Memory B cell (primary cell): ENCODE measurements at places on chromosomes 2 and 18.

DNA sequence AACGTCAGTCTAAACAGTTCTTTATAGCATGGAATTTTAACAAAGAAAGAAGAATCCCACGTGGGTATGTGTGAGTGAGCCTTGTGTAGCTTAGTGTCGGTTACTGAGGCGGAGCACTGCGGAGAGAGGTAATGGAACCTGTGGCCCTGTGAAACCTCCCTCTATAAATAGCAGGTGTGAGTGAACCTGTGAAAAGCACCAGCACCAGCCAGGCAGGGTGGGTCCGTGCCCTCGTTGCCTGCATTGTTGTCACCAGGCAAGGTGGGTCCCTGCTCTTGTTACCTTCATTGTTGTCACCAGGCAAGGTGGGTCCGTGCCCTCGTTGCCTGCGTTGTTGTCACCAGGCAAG lies 4.7 kb downstream of the CTDP1 start:
- DNase-seq, result no peak

- no peak for DNase-seq
Measured at GRCh38 chr18:46748466-46748865, 8.4 kb downstream of the ST8SIA5 start.

- DNase-seq, result no peak
Measured at GRCh38 chr18:80210312-80211083, 36.8 kb downstream of the PARD6G start.

DNA sequence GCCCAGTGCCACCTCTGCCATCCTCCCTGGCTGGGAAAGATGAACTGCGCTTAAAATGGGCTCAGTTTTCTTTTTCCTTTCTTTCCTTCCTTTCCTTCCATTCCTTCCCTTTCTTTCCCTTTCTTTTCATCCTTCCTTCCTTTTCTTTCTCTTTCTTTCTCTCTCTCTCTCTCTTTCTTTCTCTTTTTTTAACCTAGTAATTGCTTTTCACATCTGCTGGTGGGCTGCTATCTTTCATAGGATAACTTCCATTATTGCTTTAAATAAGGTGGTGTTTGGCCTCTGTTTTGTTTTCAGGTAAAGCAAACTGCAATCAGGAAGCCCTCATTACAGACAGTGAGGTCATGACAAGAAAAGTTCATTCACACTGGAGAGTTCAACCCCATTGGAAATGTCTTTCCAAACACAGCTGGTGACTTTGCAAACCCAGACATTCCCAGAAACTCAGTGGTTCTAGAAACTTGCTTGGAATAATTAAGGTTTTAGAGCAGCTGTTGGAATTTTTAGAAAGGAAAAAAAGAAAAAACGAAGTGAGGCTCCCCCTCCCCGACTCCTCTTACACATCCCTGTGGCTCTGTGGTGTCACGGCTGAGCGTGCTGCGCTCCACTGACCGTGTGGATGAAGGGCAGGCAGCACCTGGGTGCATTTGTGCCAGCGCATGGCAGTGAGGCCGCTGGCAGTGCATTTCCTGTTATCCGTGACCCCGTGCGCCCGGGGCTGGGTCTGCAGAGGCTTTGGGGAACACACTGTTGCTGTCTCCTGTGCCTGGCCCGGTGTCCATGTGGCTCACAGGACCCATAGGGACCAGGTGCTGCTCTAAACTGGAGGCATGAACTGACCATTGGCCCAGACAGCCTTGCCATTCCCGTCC lies 76.9 kb downstream of the MBP start:
- no peak for DNase-seq

DNA sequence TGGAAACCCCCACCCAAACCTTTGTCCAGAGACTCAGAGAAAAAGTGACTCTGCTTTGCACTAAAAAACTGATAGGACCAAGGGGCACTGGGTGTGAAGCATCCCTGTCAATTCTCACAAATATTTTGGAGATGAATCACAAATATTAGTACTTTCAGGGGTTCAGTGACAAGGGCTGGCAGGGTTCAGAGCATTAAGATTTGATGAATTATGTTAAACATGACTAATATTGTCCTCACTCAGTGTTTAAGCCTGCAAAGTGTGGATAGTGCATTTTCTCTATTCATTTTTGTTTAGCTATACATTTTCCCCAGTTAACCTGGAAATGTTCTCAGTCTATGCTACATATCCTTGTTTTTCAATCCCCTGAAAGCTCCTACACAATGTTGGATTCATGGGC lies 65.3 kb upstream of the CCDC68 start:
- no peak for DNase-seq

GRCh38 chr2:137316075-137316474 lies 550.7 kb downstream of the THSD7B start:
- no peak for DNase-seq

DNA sequence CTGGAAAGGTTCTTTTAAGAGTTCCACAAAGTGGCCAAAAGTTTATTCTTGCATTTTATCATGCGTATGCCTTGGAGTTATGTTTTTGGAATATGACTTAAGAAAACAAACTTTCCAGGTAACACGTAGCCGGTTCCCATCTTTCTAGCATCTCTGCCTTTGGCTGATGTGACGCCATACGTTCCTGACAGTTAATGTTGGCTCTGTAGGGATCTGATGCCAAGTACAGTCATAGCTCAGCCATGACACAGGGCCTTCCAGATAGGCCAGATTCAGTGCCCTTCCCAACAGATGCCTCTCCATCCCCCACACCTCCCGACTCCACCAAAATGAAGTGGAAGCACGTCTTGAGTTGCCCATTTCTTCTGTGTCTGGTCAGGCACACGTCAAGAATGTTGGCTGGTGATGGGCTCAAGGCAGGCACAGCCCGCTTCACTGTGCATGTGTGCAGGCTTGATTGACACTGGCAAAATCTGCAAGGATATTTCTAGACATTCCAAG lies 51.0 kb upstream of the THOC1 start:
- DNase-seq, result no peak

GRCh38 chr2:155841442-155841841 lies 491.1 kb downstream of the NR4A2 start:
- no peak for DNase-seq

GRCh38 chr2:239192456-239192855 lies 208.4 kb downstream of the HDAC4 start:
- DNase-seq, result no peak

DNA sequence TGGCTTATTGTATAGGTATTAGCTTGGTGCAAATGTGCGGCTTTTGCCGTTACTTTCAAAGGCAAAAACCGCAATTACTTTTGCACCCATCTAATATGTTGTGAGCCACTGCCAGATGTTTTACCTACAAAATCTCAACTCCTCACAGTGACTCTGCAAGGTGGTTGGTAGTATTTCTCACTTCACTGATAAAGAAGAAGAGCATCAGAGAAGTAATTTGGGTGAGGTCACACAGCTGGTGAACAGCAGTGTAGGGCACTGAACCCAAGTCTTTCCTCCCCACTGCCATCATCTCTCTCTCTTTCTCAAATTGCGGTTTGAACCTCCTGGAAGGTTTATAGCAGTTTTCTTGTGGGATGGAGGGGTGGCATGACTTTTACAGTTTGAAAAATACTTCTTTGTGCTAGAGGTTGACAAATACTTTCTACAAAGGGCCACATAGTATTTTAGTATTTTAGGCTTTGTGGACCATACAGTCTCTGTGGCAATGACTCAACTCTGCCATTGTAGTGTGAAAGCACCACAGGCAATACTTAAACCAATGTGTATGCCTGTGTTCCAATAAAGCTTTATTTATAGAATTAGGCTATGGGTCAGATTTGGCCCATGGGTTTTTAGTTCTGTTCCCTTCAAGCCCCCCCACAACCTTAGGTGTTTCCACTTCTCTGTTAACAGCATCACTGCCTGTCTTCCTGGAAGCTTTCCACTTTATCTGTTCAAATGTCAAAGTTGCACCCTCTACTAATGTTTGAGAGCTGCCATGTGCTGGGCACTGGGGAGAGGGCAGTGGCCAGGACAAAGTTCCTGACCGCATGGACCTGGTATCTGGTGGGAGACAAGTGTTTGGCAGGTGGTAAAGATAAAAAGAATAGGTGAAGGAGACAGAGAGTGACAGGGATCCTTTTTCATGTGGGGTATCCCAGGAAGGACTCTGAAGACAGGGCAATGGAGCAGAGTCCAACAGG lies 30.1 kb downstream of the FHOD3 start:
- DNase-seq, result no peak

- no peak for DNase-seq
Measured at GRCh38 chr2:160351956-160352355, 141.7 kb downstream of the RBMS1 start.

DNA sequence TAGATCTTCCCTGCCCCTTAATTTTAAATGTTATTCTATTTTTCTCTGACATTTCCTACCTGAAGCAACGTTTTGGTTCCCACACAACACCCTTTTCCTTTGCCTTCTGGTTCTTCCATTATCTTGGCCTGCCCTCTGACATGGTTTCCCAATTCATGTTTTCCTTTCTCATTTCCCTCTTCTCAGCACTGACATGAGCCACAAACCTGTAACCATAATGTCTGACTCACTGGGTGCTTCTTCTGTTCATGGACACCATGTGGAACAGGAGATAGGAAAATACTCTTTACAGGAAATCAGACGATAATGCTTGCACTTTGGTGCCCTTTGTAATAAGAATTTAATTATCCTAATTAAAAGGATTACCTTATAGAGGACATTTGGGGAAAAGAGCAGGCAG lies 142.0 kb downstream of the ZEB2 start:
- DNase-seq, result no peak

- no peak for DNase-seq
Measured at GRCh38 chr2:72969706-72970105, 52.4 kb downstream of the EMX1 start.

DNA sequence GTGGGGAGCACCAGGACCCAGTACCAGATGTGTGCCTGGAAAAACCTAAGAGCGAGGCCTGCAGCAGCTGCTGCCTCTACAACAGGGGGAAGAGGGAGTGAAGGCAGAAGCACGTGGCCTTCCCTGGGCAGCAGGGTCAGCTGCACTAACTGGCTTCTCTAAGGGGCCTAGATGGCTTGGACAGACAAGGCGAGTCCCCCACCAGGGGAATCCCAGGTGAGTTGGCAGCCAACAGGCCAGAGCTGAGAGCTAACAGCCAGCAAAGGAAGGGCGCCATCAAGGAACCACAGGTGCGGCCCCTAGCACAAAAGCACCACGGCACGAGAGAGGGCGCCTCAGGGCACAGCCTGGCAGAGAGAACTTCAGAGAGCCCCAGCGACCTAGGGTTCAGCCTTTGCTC lies 19.8 kb upstream of the MAL start:
- no peak for DNase-seq

DNA sequence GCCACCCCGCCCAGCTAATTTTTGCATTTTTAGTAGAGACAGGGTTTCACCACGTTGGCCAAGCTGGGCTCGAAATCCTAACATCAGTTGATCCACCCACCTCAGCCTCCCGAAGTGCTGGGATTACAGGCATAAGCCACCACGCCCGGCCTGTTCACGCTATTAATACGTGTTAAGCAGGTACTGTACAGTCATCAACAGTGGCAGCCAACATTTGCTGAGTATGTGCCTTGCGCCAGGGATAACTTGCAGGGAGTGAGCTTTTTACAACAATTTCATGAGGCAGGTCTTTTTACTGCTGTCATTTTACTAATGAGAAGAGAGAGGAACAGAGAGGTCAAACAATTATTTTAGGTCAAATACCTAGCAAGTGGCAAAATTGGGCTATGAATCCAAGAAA lies 115.2 kb downstream of the AP1S3 start:
- no peak for DNase-seq

GRCh38 chr18:55243857-55244256 lies 284.6 kb upstream of the CCDC68 start:
- no peak for DNase-seq

- DNase-seq, result no peak
Measured at GRCh38 chr18:2236232-2236631, 335.1 kb downstream of the METTL4 start.

- no peak for DNase-seq
Measured at GRCh38 chr2:112529757-112530156, 12.5 kb upstream of the POLR1B start.

GRCh38 chr2:237210763-237211162 lies 125.1 kb downstream of the COPS8 start:
- DNase-seq, result no peak

DNA sequence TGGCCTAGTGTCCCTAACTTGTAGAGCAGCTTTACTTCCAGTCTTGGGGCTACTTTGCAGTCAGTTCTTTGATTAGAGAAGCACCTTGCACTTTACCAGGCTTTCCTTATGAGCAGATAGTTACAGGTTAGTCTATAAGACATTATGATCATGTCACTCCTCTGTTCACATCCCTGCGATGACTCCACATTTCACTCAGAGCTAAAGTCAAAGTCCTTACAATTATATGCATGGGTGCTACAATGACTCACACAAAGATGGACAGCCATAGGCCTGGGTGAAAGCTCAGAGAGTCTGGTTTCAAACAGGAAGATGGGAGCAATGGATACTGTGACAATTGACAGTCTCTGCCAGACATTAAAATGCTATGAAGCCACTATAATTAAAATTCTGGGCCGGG lies 27.1 kb upstream of the SSB start:
- no peak for DNase-seq

- DNase-seq, result no peak
Measured at GRCh38 chr2:60109744-60110143, 443.7 kb downstream of the BCL11A start.

DNA sequence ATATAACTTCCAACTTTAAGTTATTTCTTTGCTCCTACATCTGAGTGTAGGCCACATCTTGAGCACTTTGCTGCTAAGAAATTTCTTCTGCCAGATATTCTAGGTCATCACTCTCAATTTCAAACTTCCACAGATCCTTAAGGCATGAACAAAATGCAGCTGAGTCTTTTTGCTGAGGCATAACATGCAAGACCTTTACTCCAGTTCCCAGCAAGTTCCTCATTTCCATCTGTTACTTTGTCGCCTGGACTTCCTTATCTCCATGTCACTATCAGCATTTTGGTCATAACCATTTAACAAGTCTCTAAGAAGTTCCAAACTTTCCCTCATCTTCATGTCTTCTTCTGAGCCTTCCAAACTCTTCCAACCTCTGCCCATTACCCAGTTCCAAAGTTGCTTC lies 1077.3 kb upstream of the TMEFF2 start:
- DNase-seq, result no peak

DNA sequence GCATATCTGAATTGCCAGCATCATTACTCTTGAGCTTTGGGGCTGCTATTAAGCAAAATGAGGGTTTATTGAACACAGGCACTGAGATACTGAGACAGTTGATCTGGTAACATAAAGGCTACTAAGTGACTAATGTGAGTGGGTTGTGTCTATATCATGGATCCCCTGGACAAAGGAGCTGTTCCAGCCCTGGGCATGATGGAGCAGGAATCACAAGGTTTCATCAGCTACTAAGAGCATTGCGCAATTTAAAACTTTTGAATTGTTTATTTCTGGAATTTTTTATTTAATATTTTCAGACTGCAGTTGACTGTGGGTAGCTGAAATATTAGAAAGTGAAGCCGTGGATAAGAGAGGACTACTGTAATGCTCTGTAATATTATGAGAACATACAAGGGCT lies 73.5 kb downstream of the MGAT5 start:
- no peak for DNase-seq

DNA sequence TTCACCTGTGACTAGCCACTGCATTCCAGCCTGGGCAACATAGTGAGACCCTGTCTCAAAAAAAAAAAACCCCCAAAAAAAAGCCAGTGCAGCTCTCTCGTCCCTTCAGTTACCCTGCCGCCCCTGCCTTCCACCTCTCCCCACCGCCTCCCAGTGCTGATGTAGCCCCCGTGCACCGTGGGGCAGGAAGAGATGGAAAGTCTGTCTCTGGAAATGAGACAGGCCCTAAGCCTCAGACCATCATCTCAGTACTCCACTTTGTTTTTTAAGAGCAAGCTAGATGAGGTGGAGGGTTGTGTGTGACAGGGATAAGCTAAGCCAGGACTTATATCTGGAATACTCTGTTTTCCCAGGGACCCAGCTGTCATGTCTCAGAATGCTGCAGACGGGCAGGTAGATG lies 32.0 kb downstream of the MERTK start:
- no peak for DNase-seq
